Fibroblast of skin of left quadriceps (primary cell): ENCODE measurements at places on chromosomes 13 and 19.
A peak's percentile ranks its signal among the peaks of the same experiment; 100 is the strongest.

- no peak for DNase-seq
These were observed 342.2 kb upstream of the KLF12 start for GRCh38 chr13:74476365-74476764.

DNA sequence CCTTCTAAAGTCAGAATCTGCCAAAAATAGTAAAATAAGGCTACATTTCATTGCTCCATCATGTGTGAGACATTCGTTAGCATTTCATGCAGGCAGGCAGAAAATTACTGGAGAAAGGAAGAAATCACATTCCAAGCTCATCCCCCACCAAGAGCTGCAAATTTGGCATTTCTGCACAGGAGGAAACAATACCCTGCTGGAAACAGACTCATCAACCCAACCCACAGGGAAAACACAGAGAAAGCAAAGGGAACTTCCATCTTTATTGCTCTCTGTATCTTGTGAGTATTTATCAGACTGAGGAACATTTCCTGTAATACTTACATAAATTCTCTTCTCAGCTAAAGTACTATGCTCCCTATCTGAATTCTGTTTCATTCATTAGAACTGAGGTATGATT lies 95.7 kb downstream of the KCTD12 start:
- peak; percentile 45 for DNase-seq

GRCh38 chr13:44470638-44471562 lies 97.3 kb downstream of the SERP2 start:
- peak; percentile 8 for DNase-seq

GRCh38 chr19:32318884-32319520 lies 26.4 kb upstream of the ZNF507 start:
- DNase-seq, result no peak

GRCh38 chr19:4979211-4979807 lies 10.4 kb downstream of the KDM4B start:
- no peak for DNase-seq

DNA sequence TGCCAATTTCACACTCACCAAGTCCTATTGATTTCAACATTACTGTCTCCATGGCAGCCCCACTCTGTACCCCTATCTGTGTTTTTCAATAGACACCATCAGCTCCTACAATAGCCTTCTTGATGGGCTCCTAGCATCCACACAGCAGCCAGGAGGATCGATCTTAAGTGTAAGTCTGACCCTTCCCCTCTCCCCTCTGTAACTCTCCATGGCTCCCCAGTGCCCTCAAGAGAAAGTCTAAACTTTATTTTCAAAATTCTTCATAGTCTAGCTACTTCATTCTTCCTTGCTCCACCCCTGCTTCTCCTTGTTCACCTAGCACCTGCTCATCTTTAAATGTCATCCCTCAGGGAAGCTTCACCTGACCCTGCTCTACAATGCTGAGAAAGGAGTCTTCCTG lies 30.0 kb upstream of the ZNRF4 start:
- DNase-seq, result no peak
